ENCODE measurements at places on chromosomes 4 and X.

DNA sequence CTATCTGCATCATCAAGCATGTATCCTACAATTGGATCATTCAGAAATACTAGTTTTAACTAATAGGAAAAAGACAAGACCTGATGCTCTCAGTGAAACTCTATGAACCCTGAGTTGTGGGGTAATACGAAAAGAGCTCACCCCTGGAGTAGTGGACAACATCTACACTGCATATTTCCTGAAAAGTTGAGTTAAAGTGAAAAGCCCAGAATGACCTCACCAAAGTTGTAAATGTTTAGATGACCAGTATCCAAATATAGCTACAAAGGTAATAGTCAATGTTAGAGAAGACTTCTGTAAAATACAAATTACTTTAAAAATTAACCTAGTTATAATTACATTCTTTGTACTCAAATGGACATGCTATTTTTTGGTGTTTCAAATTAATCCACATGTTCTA, 52.8 kb upstream of the SRPX start:
- DNase-seq, result no peak

GRCh38 chr4:5708449-5709206, at the start of gene EVC2:
Gene EVC2 (minus strand): TSS chr4:5708559. CDS start chr4:5708513, 46 bp downstream.
- no peak for DNase-seq

- DNase-seq, result no peak
These were observed 211.9 kb downstream of the DCAF12L2 start for GRCh38 chrX:125954236-125954635.

DNA sequence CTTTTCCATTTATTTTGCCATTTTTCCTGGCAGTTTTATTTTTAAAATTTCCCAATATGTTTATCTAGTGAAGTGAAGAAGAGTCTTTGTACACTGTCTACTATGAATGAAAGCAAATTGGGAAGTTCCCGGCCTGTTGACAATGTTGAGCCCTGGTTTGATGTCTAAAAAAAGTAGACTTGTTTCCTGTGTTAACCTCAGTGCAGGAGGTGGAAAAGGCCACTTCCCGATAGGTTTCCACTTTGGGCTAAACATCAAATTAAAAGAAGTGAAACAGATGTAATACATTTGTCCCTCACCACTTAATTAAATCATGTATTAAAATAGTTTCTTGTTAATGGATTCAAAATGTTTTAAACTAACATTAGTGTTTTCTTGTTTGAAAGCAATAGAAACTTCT, 30.0 kb downstream of the BBS12 start:
- DNase-seq, result no peak

DNA sequence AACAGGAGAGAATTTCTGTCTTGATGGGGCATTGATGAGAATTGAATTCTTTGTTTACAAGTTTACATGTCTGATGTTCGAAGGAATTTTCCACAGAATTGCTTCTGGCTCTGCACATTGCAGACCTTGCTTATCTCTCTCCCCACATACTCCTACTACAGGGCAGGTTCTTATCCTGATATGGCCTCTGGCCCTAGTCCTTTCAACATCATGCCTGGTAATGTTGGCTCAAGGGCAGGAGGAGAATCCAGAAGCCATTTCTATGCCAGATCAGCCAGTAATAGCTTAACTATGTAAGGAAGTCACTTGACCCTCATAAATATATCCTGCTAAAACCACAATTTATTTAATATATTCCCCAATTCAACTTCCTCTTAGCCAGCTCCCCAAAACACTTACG, 24.3 kb upstream of the TSPAN5 start:
- DNase-seq, result no peak

DNA sequence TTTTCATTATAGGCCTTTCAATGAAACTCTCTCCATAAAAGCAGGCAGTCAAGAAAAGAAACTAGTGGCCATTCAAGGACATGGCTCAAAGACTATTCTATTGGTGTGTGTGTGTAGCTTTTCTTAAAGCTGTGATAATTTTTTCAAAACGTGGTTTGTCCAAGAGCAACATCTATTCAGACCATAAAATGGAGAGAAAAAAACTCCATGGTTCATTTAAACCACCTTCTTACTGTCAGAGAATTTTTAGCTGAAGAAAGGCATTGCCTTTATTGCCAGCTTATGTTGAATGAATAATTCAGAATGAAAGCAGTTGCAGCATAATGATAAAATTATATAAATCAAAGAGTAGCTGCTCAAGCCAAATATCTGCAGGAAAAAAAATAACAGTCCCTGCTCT, 325.5 kb downstream of the PCDH18 start:
- no peak for DNase-seq

DNA sequence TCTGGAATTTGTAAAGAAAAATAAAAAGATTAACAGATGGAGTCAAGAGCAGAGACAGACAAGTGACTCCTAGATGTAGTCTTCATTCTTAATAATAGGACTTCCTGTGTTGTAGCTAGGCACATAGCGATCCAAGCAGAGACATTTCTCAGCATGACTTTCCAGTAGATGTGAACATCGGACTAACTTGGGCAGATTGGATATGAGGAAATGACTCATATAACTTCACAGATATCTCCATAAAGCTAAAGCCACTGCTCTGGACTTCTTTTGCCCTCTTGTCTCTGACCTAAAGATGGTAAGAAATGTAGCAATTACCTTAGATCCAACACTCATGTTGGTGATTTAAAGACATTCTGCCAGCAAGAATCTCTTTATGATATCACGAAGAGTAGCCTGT, 131.7 kb downstream of the EPHA5 start:
- no peak for DNase-seq

- DNase-seq, result no peak
These were observed 52.1 kb downstream of the CT47B1 start for GRCh38 chrX:120823556-120823955.

DNA sequence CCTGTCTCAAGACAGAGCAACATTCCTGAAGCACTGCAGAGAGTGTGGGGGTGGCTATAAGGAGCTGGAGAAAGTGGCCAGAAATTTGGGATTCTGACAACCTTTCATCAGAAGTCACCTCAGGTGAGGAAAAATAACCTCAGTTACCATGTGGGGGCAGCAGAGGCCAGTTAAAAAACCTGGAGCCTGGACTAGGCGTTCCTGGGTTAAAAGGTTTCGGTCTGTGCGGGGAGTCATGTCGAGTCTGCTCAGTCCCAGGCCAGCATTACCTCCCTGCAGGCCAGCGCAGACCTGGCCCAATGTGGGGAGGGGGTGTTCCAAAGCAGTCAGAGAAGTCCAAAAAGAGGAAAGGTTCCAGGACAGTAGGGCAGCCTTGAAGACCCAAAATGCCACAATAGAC, 10.9 kb upstream of the NALF2 start:
- no peak for DNase-seq

- no peak for DNase-seq
These were observed 28.9 kb upstream of the OPHN1 start for GRCh38 chrX:68462197-68462596.

DNA sequence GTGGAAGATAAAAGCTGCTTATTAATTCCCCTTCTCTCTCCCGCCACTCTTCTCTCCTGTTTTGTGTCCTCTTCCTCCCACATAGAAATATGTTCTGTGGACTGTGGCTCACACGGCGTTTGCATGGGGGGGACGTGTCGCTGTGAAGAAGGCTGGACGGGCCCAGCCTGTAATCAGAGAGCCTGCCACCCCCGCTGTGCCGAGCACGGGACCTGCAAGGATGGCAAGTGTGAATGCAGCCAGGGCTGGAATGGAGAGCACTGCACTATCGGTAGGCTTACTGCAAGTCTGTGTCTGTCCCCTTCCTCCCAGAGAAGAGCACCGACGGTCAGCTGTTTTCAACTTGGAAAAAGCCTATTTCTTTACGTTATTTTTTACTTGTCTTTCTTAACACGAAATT, 229.1 kb downstream of the DCTD start:
- DNase-seq, result no peak

GRCh38 chr4:54440394-54441136, 211.5 kb downstream of the PDGFRA start:
- DNase-seq, result no peak

GRCh38 chr4:84147831-84148230, 351.3 kb downstream of the NKX6-1 start:
- no peak for DNase-seq

DNA sequence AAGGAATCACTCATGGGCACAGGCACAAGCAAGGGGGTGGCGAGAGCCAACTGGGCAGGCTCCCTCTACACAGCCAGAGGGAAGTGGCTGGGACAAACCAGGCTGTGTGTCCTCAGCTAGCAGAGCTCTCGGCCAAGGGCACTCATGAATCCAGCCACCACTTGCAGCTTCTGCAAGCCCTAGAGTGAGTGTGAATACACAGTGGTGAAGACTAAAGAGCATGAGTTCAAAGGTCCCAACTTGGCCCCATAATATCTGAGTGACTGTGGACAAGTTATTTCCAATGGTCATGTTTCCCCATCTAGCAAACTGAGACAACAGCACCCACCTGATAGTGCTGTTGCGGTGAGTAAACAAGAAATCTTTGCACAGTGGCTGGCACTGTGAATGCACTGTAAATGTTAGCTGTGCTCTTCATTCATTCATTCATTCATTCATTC, 51.7 kb downstream of the ADGRG2 start:
- no peak for DNase-seq

DNA sequence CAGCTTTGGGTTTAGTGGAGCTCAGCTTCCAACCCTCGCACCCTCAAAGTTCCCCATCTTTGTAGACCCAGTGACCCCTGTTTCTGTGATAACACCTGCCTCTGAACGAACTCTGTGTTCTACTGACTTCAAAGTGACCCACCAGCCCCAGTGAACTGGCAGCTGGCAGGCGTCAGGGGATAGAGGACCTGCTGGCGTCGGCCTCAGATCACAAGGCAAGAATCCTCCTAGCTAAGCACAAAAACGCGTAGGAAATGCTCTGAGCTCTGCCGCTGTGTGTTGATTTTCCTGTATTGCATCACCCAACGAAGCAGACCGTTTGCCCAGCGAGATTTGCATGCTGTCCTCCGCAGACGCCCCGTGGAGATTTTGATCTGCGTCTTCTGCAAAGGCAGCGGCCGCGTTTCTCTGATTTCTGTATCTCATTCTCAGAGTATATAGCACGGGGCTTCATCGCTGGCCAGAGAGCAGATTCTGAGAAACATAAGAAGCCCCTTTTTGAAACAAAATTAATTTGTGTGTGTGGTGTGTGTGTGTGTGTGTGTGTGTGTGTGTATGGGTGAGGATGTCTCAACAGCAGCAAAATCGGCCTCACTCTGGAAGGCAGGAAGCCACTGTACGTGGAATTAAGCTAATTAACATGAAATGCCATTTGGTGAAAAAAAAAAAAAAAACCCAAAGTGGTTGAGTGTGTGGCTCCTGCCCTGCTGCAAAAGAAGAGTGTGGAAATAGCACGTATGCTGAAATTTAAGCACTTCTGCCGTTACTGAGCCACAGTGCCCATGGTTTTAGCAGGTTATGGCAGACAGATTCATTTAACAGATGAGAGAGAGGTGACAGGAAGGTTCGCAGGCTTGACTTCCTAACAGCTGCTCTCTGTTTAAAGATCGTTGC, 29.2 kb upstream of the ASMTL start:
- no peak for DNase-seq

GRCh38 chrX:3743801-3744439, 30.5 kb upstream of the PRKX start:
- no peak for DNase-seq

- DNase-seq, result no peak
These were observed 1.3 kb upstream of the TSPYL2 start for GRCh38 chrX:53080628-53081580.

DNA sequence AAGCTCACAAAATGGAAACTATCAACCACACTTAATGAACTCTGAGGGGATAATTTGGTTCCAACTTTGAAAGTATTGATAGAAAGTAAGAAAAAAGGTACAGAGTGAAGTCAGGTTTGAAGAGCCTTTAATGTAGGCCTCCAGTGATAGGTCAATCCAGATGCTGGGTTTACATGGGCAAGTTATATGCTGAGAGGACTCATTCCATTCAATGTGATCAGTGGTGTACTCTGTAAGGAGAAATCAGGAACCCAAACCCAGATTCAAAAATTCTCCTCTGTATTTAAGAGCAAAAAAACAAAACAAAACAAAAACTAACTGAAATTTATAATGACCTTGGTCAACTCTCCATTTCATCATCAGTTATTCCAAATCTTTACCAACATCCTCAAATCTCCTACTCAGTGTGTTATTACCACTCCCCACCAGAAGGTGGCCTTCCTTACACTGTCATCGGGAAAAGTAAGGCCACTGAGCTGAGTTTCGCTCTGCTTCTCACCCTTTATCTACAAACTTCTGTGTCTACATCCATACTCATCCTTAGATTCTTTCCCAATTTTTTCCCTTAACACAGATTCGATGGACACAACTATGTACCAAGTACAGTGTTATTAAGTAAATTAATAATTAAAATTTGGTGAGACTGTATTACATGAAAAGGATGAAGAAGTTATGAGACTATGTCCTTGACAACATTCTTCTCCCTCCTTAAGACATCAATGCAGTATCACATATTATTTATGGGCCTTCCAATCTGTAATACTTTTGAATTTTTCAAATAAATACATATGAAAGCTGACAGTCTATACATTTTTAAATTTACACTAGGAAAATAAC, 88.3 kb downstream of the ZAR1 start:
- peak; percentile 33 for DNase-seq

GRCh38 chrX:50483283-50483682, 12.7 kb upstream of the DGKK start:
- no peak for DNase-seq

DNA sequence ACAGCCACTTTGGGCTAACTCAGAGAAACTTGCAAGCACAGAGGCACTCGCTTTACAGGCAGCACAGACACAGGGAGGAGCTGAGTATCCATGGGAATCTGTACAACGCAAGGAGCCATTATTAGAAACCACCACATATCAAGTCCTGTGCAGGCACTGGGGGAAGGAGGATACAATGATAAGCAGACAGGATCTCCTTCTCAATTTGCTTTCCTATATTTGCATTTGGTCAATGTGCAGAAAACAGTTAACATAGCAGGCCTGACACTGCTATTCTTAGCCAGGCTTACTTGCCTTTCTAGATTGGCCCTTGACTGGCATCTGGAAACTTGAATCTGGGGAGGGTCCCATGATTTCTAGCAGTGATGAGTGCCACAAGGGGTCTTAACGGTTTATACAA, 65.8 kb downstream of the TEC start:
- DNase-seq, result no peak

GRCh38 chr4:38688676-38689355, 24.8 kb downstream of the KLF3 start:
- DNase-seq, result no peak

DNA sequence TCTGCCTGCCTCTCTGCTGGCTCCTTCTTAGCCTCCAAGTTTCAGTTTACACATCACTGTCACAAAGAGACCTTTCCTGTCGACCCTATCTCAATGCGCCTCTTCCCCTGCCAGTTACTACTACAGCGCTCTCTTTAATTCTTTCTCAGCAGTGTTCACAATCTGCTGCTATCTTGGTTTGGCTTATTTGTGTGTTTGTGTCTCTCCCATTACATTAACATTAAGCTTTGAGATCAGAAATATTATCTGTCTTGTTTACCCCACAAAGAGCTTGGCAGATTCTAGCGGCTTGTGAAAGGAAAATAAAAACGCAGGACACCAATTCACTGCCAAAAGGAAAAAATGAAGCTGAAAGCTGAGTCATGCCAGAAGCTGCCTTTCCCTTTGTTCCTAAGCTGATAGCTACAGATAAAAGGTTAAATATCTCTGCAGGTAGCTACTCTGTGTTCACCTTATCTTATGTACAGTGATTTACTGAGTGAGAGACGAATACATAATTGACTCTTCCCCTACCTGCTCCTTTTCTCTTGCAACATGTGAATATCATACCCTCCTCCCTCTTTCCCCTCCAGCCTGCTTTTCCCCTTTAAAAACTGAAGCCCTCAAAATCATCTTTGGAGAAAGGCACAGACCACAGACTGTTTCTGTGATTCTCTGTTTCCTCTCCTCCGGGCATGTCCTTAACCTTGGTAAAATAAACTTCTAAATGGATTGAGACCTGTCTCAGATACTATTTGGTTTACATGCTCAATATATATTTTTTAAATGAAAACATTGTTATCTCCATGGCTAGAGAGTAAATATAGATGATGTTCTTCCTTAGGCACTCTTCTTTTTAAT, 19.3 kb upstream of the SLC9A7 start:
- DNase-seq, result no peak
